ENCODE measurements at places on chromosomes 3 and 15. TPM values are rescaled to one million over a fixed set of nuclear protein-coding genes. Genes with fewer than 3 reads are reported as not detected.

The TEX9 gene
- total RNA-seq: 7.0 TPM

DNA sequence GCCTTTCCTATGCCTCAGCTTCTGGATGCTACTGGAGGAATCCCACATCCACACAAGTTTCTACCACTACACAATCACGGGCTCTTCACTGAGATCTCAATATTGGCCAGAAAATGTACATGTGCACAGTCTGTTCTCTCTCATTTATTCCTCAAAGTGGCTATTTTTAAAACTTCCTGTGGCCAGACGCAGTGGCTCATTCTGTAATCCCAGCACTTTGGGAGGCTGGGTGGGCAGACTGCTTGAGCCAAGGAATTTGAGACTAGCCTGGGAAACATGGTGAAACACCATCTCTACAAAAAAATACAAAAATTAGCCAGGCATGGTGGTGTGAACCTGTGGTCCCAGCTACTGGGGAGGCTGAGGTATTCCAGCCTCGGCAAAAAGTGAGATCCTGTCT is 91.4 kb upstream of the PRTG start:
- no peak for DNase-seq
- no peaks in the 10 kb centered on the region for H3K4me1 ChIP-seq
- H3K4me3 ChIP-seq: no peak overlapping the region

GRCh38 chr15:57323806-57324589 is 52.3 kb upstream of the CGNL1 start:
- no peaks in the 10 kb centered on the region for H3K27me3 ChIP-seq
- H3K4me3 ChIP-seq: no peak overlapping the region
- H3K4me1 ChIP-seq: peaks cover 10% of the 10 kb centered on the region
- H3K36me3 ChIP-seq: no peaks in the 10 kb centered on the region
- DNase-seq: no peak

DNA sequence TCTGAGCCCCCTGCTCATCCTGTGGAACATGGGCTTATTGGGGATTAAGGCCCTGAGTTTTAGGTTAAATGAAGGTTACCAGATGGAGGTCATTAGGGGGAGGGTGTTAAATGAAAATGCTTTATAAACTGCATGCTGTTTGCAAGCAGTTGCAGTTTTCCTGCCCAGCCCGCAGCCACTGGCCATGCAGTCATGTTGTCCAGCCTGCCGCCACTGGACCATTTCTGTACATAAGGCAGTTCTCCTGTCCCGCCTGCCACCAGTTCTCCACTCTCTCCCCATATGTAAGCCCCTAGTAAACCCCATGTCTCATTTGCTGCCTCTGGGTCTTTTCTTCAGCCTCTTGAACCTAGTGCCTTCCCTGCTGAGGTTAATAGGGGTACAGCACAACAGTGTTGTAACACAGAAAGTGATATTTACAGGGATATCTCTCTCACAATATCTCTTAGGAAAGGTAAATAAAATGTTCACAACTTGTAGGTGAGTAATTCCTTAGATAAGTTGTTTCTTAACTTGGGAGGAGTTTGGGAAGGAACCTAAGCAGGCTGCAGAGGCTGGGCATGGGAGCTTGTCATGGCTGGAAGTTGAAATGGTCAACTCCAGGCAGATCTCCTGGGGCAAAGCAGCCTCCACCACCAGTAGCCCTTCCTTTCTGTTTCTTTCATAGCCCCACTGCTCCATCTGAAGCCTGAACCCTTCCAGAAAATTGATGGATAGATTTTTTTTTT is 148.2 kb downstream of the CMSS1 start:
- DNase-seq: no peak
- H3K27ac ChIP-seq: no peak overlapping the region

DNA sequence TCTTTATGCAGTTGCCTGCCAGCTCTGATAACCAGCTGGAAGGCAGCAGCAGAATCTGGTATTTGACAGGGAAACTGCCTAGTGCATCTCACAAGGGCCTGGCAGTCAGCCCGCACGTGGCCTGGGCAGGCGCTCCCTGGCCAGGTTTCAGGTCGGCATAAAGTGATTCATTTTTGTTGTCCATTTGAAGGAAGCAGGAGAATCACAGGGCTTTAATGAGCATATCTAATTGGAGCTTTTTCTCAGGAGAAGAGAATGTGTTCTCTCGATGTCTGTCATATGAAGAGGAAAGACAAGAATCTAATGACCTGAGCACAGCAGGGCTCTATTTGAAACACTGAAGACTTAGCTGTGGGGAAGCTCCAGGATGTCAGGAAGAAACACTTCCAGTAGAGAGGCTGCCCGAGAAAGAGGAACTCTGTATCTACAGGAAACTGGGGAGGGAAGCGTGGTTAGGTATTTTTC is 98.8 kb upstream of the MB21D2 start:
- no peak for DNase-seq
- H3K27me3 ChIP-seq: peaks cover 16% of the 10 kb centered on the region
- H3K4me1 ChIP-seq: no peaks in the 10 kb centered on the region
- H3K27ac ChIP-seq: no peak overlapping the region

The SHC4 gene
- total RNA-seq: 0.47 TPM

The NR1I2 gene
- 0.12 TPM for total RNA-seq

GRCh38 chr3:94525043-94525442 is 462.2 kb downstream of the NSUN3 start:
- no peak overlapping the region for H3K4me3 ChIP-seq
- peaks cover 5% of the 10 kb centered on the region for H3K4me1 ChIP-seq
- no peak overlapping the region for H3K27ac ChIP-seq

- no peak overlapping the region for H3K4me3 ChIP-seq
- H3K27ac ChIP-seq: no peak overlapping the region
- H3K36me3 ChIP-seq: peaks cover 80% of the 10 kb centered on the region
- H3K27me3 ChIP-seq: no peaks in the 10 kb centered on the region
- DNase-seq: no peak
- no peaks in the 10 kb centered on the region for H3K4me1 ChIP-seq
These were observed 17.4 kb downstream of the TFG start for GRCh38 chr3:100726706-100727105.

GRCh38 chr3:37396731-37397130 is 222.3 kb upstream of the LRRFIP2 start:
- no peaks in the 10 kb centered on the region for H3K27me3 ChIP-seq
- no peaks in the 10 kb centered on the region for H3K4me1 ChIP-seq

Data from left lung (tissue), 14 donors.